NCI-H1694 treated with DMSO at 0.1 percent for 48 hours (cell line): ENCODE measurements at places on chromosomes 16 and 17.

DNA sequence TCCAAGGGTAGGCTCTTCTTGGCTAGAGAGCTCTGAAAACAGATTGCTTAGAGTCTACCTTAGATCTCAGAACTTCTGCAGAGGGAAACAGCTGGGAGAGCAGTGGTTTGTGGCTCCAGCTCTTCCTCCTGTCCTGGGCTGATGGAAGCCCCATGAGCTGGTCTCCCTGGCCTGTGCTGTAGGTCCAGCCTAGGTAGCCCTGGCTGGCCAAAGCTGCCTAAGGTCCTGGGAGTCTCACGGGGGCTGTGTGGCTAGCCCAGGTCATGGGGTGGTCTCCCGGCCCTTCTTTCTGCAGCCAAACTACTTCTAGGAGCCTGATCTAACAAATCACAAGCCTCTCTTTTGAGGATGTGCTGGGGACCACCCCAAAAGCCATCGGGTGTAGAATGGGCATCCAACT, 75.7 kb downstream of the MPRIP start:
- no peak for DNase-seq

DNA sequence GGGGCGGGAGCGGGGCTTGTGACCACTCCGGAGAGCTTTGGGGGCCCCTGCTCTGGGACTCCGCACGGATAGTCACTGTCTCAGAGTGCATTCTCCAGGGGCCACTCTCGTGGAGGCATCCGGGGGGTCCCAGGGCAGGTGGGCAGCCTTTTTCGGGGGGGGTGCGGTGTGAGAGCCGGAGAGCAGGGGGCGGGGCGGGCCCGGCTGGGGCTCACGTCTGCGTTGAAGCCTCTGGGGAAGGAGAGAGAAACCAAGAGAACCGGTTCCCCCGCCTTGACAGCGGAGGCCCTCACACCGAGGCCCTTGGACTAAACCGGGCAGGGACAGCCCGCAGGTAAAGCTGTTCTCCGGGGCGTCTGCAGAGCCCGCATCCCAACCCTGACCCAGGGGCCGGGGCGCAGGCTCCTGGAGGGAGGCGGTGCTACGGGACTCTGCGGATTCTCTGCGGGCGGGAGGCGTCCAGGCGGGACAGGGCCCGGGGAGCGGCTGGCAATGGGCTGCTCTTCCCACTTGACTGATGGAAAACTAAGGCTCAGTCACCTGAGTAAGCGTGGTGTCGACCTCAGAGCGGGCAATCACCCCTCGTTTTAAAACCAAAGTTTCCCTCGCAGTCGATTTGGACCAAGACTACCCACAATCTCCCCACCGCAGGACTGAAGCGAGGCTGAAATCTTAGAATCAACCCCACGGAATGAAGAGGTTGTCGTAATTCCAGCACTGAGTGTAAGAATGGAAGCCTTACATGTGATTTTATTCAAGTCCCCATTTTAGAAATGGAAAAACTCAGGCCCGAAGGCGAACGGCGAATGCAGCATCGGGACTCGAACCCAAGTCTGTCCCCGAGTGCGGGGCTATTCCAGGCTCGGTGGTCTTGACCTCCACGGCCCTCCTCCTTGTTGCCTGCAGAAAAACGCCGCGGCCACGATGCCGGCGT, 49.6 kb upstream of the AMZ2 start:
- DNase-seq, result no peak

DNA sequence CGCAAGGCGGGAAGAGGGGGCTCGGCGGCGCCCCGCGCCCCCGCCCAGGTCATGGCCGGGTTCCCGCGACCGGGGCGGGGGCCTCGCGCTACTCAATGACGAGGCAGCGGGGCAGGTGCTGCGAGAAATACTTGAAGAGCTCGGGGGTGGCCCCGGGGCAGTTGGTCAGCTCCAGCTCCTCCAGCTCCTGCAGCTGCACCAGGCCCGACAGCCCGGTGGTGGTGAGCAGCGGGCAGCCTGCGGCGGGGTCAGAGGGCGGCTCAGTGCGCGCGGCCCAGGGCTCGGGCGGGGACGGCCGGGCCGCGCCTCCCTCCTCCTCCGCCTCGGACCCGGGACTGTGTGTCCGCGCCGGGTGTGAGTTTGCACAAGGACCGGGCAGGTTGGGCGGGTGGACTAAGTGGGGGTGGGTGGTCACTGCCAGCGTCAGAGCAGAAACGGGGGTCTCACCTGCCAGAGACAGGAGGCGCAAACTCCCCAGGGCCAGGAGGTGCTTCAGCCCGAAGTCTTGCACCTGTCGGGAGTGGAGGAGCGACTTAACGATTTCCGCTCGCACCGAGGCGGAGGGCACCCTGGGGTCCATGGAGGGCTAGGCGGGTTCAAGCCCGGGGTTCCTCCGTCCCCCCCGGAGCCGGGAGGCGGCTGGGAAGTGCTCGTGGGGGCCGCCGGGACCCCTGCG, 4.1 kb upstream of the WDR24 start:
- DNase-seq, result no peak

GRCh38 chr17:63317166-63317840, 128.8 kb downstream of the CYB561 start:
- no peak for DNase-seq

- no peak for DNase-seq
Observed at GRCh38 chr16:29290631-29291247, 115.8 kb downstream of the NPIPB11 start.

DNA sequence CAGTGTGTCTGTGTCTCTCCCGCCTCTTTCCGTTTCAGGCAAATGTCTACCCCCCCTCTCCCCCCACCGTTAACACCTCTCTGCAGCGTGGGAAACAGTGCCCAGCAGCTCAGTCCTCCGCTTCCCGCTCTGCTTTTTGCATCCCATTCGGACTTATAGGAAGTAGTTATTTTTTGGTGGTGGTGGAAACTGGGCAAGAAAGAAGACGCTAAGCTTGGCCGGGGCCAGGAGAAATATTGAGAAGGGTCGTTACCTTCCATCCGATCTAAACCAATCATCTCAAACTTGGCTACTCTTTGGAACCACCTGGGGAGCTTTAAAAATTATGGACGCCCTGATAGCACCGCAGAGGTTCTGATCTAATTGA, 499 bp upstream of the HLF start:
- no peak for DNase-seq

DNA sequence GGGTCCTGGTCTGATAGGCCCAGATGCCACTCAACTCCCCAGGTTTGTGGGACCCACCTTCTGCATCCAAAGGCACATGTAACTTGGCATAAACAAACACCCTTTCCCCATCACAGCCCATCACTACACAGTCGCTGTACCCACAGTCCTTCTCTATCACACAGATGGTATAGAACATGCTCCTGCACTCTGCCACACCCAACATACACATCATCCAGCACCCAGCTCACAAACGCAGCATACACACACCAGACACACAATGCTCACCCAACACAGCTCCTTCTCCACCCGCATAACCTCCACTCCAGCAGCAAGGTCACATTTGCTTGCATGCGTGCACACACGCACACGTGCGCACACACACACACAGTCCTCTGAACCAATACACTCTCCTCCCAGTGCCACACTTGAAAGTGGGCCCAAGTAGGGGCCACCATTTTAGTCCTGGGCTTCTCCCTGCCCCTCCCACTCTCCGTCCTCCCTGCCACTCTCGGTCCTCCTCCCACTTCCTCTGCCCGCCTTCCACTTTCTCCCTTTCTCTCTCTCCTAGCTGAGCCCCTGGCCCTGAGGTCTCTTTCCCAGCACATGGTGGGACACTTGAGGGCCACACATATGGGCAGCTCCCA, 8.5 kb upstream of the TMEM92 start:
- peak; percentile 62 for DNase-seq

DNA sequence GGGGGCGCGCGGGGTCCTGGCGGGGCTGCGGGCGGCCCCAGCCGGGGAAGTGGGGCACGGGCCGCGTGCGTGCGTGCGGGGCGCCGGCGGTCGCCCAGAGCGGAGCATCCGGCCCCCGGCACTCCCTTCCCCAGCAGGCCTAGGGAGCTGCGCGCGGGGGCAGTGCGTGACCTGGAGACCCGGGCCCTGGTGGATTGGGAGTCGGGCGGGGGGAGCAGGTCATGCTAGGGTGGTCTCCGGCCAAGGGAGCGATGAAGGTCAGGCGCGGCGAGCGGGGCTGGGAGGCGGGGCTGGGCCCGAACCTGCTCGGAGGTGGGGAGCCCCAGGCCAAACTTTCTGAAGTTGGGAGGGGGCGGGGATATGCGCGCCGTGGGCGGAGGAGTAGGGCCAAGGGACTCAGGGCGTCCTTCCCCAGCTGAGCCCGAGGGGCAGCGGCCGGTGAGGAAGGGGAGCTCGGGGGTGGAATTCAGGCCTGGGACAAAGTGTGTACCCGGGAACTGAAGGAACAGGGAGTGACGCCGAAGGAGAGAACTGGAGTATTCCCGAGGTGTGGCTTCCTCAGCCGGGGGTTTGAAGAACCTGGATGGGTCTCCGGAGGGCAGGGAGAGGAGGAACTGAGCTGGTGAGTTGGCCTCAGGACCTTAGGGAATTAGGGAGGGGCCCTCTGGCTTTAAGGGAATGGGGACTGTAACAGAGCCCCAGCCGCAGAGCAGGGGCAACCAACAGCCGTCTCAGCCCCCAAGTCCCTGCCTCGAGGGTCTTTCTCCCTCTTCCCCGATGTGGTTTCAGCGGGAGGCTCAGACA, 589 bp downstream of the XYLT2 start:
- DNase-seq, result no peak

GRCh38 chr17:601244-601925, 113.3 kb downstream of the VPS53 start:
- peak; percentile 96 for DNase-seq

GRCh38 chr16:73046202-73046848, 1.6 kb downstream of the ZFHX3 start:
- DNase-seq, result no peak

DNA sequence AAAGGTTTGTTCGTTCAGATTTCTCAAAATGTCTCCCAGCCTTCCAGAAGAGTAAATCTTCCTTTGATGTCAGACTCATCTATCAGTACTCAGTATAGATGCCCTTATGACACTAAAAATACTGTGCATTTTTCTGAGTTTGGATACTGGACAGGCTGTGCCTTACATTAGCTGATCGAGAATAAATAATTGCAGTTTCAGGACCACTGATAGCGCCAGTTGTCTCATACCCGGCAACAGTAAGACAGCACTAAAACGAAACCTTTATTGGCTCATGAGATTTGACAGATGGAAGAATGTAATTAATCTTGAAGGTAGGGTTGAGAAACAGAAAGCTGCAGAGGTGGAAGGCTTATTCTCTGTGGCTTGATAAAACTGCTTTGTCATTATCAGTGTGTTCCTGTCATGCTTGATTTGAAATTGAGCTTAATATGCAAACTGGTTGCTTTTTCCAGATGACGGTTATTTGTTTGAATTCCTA, 1.2 kb downstream of the ATP6V0A1 start:
- DNase-seq, result peak; percentile 34

GRCh38 chr17:12282056-12282455, 261.4 kb downstream of the MAP2K4 start:
- no peak for DNase-seq

DNA sequence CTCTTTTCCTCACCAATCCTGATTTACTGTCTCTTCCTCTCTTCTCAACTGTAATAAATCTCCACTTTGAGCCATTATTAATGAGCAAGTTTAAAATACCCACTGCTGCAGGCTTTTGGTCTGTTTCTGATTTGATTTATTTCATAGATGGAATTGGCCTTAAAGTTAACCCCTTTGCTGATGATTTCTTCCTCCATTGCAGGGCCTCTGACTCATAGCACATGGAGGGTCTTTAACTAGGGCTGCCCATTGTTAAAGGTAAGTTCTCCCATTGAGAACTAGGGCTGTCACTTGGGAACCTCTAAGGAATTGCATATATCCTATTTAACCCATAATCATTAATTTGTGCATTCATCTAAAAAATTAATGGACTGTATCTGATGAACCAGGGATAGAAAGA, 221.2 kb downstream of the CA10 start:
- no peak for DNase-seq
